ENCODE measurements at places on chromosomes 5 and 9.

- DNase-seq = no peak
Measured at GRCh38 chr9:88399966-88400365, 11.7 kb downstream of the SPIN1 start.

DNA sequence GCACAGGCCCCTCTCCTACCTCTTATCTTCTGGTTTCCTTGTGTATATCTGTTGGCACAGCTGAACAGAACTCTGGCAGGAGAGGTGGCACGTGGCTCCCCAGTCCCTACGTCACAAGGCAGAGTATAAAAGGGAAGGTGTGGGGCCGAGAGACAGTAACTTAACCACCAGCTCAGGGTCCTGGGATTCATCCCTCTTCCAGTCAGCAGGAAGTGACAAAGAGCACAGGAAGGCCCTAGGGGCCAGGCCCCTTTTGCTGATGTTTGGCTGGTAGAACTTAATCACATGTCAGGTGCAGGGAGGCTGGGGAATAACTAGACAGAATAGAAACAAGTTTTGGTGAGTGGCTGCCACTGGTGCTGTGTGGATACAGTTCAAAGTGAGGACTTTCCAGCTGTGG lies 4.5 kb upstream of the ICE1 start:
- DNase-seq = no peak

- DNase-seq = no peak
Measured at GRCh38 chr9:136732444-136733178, 10.1 kb downstream of the LCN10 start.

- DNase-seq = peak; percentile 44
Measured at GRCh38 chr5:133565993-133566392, 46.3 kb downstream of the FSTL4 start.

DNA sequence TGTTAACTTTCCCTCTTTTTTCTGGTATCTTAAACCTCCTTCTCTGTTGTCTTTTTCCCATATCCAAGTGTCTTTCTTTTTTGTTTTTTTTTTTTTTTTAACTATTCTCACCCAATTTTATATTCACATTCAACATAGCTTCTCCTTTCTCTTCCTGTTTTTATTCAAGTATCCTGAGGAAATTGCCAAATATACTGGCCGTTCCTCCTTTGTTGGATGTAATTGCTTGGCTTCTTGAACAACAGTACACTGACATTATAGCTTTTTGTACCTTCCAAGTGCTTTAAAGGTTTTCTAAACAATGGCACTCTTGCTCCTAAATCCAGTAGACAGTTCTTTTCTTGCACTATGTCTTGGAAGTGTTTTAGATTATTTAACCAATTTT lies 1146.8 kb downstream of the MAT2B start:
- no peak for DNase-seq

DNA sequence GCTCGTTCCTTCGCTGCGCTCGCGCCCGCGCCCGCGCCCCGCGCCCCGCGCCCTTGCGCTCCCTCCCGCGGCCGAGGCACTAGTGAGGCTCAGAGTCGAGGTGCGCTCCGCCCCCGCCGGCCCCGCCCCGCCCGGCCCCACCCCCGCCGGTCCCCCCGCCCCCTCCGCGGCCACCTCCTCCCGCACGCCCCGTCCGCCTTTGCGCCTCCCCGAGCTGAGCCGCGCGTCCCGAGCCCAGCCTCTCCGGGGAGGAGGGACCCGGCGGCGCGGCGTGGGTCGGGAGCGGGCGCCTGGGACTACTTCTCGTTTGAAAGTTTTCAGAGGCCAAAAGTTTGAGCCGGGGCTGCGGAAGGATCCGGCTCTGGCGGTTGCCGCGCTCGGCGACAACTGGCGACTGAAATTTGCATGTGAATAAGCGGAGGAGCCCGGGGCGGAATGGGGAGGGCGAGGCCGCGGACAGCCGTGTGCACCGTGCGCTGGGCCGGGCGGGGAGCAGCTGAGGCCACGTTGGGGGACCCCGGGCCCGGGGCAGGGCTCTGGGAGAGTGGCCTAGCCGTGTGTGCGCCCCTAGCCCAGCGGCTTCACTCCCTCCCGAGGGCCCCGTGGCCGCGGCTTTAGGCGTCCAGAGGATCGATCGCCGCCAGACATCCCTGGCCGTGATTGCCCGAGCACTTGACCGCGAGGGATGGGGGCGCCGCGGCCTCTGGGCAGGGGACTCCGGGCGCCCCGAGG lies at the start of gene NOTCH1:
Gene NOTCH1 (minus strand): TSS at position 84 of the 732 bp plus-strand sequence. CDS start 262 bp downstream, outside the sequence.
- DNase-seq = peak; percentile 92

GRCh38 chr5:172841-173251 lies 18.4 kb upstream of the LRRC14B start:
- no peak for DNase-seq

DNA sequence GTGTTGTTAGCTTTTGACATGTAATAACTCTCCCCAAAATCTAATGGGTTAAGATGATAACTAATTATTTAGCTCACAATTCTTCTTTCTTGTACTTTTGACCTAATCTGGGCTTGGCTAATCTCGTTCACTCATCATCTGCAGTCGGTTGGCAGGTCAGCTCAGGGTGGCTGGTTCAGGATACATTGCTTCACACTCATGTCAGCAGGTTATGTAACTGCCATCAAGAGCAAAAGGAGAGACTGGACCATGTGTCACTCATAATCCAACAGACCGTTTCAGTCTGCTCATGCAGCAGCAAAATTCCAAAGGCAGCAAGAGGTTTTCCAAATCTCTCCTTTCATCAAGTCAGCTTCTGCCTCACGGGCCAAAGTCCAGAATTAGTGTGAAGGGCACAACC lies 998.4 kb upstream of the CTNND2 start:
- no peak for DNase-seq

DNA sequence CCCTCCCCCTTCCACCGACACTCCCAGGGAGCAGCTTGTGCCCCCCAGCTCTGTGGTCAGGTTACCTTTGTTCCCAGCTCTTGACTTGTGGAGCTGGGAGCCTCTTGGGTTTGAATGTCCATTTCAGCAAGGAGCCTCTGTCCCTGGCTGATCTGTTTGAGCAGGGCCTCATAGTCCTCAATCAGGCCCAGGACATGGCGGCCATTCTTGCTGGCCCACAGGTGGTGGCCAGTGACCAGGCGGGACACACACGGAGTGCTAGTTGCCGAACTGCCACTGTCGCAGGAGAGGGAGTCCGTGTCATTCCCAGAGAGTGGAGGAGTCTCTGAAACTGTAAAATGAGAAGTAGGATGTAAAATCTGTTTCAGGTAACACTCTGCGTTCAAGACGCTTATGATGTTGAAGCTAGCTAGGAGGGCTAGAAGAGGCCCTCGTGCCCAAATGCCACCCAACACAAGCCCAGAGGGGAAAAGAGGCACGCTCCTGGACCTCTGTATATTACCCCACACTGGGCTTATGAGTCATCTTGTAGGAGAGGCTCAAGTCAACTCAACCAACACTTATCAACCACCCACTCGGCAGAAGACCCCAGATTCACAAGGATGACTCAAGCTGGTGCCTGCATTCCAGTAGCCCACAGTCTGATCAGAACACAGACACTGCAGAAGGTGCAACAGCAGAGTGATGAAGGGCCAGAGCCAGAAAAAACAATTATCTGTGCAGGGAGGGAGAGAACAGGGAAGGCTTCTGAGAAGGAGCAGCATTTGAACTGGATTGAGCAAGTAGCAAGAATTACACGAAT lies 177.0 kb downstream of the CDK5RAP2 start:
- no peak for DNase-seq

DNA sequence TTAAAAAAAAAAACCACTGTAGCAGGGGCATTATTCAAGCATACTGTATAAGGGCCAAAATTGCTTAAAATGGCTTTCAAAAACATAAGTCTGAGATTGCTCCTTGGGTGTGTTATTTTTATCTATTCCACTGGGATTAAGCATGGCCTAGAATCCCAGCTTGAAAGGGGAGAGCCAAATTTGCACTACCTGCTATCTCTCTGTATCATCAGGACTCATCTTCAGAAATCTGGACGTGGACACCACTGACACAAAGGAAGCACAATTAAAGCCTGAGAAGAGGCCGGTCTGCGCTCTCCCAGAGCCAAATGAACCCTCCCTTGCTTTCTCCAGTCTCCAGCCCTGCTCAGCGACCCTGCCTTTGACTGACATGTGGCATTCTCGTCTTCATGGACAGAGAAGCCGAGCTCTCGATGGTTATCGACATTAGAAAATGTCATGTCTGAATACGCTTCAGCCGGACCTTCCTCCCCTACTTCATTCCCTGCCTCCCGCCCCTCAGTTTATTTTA lies 151.3 kb downstream of the EBF1 start:
- no peak for DNase-seq

GRCh38 chr5:142639455-142639854 lies 46.4 kb downstream of the FGF1 start:
- no peak for DNase-seq

GRCh38 chr5:126074538-126074937 lies 348.7 kb upstream of the GRAMD2B start:
- no peak for DNase-seq

GRCh38 chr9:7368410-7369292 lies 430.9 kb downstream of the DMAC1 start:
- DNase-seq = no peak

DNA sequence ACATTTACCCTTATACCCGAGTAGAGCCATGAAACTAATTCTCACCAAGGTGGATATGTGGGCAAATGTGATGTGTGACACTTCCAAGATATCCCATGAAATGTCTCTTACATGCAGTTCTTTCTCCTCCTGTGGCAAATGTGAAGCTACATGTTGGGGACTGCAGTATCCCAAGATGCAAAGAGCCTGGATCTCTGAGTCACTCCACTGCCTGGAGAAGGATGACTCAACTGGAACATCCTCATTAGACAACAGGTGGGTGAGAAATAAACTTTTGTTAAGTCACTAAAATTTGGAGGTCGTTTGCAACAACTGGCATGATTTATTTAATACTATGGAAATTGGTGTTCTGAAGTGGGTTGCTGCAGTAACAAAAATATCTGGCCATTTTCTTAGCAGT lies 36.5 kb upstream of the TENT4A start:
- no peak for DNase-seq

GRCh38 chr5:77423022-77423750 lies 68.9 kb downstream of the WDR41 start:
- no peak for DNase-seq

DNA sequence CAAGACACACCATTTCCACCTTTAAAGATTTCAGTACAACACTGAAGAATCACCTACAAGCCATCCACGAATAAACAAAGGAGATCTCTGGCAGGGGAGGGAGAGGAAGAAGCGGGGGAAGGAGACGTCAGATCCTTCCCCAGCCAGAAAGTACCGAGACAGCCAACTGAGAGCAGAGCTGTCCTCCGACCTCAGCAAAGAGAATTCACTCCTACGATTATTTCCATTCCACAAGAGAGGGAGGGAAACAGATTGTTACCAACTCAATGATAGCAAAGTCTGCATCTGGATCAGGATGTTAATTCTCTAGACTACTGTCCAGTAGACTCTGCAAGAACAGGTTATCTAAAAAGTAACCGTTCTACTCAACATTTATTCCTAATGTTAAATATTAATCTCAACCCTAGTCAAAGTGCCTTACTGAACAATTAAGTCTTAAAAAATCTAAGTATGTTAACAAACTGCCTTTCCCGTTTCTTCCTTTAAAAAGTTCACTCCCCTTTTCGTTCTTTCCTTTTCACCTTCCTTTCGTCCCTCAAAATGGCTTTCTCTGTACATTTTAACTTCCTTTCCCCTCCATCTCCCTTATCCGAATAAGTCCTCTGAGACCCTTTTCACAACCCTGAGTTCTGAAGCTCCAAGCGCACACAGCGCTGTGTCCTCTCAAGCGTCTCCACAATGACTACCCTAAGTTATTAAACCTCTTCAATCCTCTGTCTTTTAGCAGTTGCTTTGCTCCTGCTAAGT lies 1.4 kb downstream of the CHD1 start:
- DNase-seq = peak; percentile 49

- no peak for DNase-seq
Measured at GRCh38 chr5:99590806-99591205, 662.0 kb upstream of the CHD1 start.

DNA sequence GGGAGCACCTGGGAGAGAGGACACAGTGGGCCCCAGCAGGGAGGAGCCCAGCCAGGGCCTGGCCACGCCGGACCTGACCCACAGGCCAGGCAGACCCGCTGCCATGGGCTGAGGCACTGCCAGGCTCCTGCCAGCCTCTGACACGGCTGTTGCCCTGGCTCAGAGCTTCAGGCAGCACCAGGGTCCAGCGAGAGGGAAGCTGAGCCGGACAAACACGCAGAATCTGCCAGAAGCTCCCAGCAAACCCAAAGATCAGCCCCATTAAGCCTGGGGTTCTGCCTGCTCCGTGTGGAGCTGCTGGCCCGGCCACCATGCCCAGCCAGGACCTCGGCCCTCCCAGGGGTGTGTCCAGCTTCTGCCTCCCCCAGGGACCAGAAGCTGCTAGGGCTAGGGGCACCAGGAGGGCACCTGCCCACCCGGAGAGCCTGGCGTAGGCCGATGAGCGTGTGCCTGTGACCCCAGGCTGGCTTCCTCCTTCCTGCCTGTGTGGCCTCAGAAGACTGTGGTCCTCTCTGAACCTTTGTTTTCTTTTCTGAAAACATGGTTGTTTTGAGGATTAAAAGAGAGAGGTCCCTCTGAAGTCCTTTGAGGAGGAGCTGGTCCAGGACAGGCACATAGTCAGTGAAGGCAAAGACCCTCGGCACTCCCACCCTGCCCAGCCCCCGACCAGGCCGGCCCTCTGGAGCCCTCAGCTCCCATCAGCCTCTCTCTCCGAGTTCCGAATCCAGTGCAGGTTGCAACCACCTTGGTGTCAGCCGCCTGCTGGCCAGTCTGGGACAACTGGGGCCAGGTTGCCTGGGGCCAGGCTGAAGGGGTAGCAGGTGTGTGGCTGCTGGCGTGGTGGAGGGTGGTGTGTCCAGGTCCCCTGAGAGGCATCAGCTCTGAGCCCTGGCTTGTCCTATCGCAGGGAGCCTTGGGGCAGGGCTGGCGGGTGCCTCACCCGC lies 39.6 kb downstream of the KCNT1 start:
- no peak for DNase-seq

GRCh38 chr9:12889402-12890106 lies 114.7 kb downstream of the LURAP1L start:
- DNase-seq = no peak

- DNase-seq = no peak
Measured at GRCh38 chr5:146510559-146511125, 5.3 kb downstream of the GPR151 start.

DNA sequence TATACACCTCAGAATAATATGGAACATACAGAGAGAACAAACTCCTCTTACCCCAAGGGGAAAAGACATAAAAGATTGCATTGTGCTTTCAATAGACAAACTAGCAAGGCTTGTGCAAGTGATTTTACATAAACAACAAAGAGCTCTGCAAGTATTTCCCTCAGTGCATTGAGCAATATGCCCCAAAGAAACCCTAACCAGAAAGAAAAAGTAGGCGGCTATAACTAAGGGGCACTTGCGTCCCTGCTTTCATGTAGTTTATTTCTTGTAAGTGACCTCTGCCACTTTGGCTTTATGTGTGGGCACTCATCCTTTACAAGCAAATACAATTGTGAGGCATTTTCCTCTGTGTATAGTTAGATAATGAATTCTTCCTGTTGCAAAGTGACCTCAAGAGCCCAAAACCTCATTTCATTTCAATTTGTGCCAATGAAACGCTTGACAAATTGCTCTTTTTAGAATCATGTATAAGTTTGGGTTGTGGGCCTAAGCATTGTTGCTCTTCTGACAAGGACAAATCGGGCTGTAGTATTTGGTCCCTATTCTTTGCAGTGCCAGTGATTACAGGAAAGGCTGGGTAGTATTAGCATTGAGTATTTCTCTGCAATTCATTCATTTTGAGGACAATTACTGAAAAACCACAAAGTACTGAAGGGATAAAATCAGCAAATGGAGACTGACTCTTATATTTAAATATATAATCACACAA lies 282.2 kb downstream of the DTWD2 start:
- no peak for DNase-seq

GRCh38 chr9:129487658-129488483 lies 133.0 kb downstream of the C9orf50 start:
- peak; percentile 59 for DNase-seq

- DNase-seq = no peak
Measured at GRCh38 chr5:58666141-58666540, 83.3 kb downstream of the RAB3C start.
